ENCODE measurements at places on chromosomes 13 and 19.

DNA sequence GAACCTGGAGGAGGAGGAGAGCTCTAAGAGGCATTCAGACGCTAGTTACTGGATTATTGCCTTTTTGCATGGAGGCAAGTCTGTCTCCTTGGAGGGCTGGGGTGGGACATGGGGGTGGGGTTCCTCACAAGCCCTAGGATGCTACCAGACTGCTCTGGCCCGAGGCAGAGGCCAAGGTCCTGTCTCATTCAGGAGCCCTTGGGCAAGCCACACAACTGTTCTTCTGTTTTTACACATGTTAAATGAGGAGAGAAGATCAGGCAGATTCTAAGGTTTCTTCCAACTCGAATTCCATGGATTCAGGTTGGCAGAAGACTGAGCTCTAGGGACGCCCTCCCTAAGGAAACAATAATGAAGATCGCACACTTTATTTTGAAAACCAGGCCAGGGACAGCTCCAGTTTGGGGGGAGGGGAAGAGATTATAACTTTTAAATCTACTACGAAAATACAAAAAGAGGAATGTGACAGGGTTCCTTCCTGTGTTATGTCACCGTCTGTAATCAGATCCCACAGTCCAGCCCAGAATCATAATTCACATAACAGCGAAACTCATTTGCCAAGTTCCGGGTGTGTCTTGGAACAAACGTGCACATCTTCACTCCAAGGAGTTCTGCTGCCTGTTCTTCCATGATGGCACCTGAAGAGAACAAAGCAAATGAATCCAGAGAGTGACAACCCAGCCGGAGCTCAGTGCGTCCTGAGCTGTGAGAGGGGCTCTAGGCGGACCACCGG, 25.2 kb downstream of the IL17D start:
- DNase-seq, result no peak

GRCh38 chr13:20721454-20722357, 18.2 kb downstream of the IL17D start:
- DNase-seq, result no peak

DNA sequence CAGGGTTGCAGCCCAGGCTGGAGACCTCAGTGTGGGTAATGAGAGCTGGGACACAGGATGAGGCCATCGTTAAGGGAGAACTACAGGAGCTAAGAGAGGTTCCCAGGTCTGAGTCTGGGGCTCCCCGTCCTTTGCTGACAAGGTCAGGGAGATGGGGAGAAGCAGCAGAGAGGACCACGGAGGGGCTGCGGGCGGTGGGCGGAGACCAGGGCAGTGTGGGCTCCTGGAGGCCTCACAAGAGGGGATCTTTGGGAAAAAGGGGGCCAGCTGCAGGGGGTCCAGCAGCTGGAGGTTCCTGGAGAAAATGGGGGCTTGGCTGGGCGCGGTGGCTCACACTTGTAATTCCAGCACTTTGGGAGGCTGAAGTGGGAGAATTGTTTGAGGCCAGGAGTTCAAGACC, 16.0 kb downstream of the RFX1 start:
- DNase-seq, result no peak

DNA sequence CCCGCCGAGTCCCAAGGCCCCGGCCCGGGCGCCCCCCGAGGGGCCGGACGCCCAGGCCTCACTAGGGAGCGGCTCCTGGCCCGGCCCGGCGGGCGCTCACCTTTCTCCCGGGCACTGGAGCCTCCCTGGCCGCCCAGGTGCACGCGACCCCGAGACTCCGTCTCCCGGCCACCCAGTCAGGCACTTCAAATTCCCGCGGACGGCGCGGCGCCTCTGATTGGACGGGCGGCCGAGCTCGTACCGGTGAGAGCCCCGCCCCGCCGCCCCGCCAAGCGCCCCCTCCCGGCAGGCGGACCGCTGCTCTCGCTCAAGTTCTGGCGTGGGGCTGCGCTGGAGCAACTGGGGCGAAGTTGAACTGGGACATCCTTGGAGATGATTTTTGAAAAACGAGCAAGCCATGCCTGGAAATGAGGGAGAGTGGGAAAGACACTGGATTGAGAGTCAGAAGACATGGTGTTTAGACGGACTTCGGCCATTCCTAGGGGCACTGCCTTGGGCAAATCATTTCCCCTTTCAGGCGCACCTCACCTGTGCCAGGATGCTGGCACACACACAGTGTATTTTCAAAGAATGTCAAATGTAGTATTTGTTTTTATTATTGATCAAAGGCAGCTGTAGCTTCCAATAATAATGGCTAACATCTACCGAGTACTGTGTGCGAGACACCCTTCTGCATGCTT, 485.3 kb downstream of the UQCRFS1 start:
- no peak for DNase-seq

- DNase-seq, result no peak
Measured at GRCh38 chr13:59946944-59947343, 216.8 kb downstream of the DIAPH3 start.

DNA sequence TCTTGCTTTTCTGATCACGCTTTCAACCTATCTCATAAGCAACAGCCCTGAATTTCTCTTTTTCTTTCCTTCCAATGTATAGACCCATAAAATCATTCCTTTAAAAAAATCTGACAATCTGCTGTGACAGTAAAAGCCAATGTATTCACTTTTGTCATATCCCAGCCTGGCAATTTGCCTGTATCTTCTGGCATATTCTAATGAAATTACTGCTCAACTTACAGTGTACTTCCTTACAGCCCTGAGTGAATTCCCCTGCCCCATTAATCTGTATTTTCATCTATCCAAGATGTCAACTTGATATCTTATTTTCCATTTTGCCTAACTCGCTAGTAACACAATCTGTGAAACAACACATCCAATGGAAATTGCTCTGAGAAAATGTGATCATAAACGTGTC, 18.0 kb upstream of the SERP2 start:
- no peak for DNase-seq

- no peak for DNase-seq
Measured at GRCh38 chr13:108082481-108082880, 132.9 kb downstream of the LIG4 start.

- DNase-seq, result no peak
Measured at GRCh38 chr13:43123856-43124255, 100.5 kb downstream of the DNAJC15 start.

GRCh38 chr13:103238441-103238840, 172.2 kb upstream of the SLC10A2 start:
- DNase-seq, result peak; percentile 2

GRCh38 chr19:3269916-3270671, 45.6 kb downstream of the CELF5 start:
- no peak for DNase-seq

DNA sequence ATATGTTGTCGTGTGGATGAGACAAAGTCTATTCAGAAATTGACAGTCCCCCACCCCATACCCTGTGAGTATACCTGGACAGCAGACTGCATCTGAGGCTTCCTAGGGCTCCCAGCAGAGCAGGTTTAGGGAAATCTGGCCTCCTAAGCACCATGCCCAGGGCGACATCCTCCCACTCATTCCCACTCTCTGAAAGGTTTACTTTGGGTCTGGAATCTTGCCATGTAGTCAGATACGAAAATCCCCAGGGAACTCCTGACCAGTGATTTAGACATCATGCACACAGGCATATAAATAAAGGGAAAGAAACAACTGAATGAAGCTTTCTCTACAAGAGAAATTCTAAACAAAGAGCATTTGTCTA, 717 bp upstream of the NALCN start:
- no peak for DNase-seq

- DNase-seq, result no peak
Measured at GRCh38 chr19:16340092-16340491, 15.5 kb downstream of the KLF2 start.

DNA sequence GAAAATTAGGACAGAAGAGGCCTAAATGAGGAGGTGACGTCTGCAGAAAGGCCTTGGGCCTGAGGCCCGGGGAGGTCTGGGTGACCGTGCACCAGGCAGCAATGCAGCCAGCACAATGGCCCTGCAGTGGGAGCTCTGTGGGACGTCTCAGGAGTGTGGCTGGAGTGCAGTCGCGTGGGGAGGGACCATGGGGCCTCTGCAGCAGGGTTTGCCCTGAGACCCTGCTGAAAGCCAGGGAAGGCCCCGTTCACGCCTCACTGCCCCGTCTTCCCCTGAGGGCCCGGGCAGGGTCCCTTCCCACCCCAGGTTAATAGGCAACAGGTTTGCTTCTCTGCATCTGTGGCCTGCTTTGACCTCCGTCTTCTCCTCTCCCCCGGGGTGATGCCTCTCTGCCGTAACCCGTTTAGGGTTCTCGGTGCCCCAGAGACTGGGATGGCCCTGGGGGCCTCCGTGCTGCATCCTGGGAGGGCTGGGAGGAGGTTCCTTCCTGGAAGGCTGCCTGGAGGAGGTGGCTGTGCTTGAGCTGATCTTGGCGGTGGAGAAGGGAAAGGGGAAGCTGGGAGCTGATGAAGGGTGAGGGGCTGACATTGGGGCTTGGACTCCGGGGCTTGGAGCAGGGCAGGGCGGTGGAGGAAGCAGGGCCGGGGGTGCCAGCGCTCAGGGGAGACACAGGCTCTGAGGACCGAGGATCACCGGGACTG, 9.7 kb downstream of the PALM start:
- DNase-seq, result no peak

DNA sequence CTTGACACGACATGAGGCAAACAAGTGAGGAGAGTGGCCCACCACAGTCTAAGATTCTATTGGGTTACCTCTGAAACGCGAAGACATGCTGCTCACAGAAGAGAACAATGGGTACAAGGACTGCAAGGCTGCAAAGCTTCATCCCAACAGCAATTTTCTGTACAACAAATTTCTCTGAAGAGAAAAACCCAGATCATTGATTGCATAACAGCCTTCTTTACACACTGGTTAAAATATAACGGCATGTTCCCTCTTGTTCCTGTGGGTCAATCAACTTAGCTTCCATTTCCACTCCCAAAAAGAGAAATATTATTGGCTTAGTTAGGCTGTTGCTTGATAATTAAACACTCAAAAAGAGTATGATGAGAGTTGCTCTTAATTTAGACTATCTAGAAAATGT, at the start of gene CPB2:
Gene CPB2 (minus strand): TSS at position 166 of the 400 bp plus-strand sequence. CDS start 24 bp downstream, at position 142.
- no peak for DNase-seq

DNA sequence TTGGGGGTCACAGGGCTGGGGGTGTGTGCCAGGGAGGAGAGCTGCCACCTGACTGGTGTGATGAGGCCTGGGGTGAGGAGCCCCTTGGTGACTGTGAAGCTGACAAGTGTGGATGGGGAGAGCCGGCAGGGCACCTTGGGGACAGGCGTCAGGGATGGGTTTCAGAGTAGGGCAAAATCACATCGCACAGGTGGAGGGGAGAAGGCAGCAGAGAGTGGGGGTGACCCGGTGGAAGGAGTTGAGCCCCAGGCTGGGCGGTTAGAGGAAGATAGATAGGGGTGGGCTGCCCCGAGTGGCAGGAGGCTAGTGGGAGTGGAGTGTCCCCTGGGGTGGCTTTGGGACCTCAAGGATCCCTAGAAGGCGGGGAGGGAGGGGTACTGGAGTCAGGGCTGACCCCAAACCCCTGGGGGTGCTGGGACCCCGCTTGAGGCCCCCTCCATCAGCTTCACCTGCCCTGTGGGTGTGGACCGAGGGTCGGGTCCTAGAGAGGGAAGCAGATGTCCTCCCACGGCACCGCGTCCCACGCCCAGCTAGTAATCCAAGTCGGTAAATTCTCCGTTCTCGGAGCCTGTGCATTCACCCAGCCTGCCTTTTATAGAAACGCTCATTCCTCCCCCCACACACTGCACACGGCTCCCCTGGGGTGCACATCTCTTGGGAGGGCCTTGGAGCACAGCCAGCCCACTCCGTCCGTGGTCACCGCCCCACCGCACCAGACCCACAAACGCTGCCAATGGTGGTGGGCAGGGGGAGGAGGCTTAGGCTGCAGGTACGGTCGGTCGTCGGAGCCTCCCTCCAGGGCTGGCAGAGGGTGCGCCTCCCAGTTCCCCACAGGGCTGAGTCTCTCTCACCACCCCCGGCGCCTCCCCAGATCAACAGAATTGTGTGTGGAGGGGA, 2.4 kb downstream of the CTXN1 start:
- no peak for DNase-seq

All from spinal cord (tissue), 10 donors.